ENCODE measurements at places on chromosomes 13 and 19.

DNA sequence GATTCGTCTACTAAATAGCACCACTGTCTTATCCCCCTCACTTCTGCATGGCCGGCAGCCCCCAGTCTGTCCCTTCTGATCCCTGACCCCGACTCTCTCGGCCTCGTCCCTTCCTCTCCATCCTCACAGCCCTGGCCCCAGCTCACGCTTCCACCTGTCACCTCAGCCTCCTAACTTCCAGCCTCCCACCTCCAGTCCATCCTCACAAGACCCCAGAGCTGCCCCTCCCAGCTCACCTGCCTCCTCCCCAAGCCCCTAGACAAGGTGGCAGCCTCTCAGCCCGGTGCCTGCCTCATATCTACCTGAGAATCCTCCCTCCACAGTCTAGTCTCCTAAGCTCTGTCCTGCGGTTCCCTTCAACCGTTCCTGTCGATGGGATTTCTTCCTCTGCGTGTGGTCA, 10.0 kb downstream of the KCNC3 start:
- DNase-seq: no peak

DNA sequence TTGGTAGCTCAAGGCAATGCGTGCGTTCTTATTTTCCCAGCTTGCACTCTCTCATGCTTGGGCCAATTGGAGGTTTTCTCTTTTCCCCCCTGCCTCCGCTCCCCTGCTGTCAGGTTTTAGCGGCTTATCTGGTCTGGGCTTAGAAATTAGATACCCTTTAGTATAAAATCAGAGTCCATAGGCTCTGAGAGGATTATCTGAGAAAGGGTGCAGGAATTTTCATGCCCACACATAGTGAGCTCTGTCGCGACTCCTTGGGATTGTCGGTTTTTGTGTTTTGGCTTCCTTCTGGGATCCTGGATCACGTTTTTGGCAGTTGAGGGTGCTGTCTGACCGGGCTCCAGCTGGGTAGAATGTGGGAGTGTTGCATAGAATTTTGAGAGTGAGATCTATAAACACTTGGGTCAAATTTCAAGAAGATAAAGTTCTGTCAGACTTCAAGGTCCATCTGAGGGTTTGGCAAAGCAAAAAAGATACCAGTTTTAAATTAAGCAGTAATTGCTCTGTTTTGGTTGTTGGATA, 12.4 kb downstream of the CHAF1A start:
- no peak for DNase-seq

DNA sequence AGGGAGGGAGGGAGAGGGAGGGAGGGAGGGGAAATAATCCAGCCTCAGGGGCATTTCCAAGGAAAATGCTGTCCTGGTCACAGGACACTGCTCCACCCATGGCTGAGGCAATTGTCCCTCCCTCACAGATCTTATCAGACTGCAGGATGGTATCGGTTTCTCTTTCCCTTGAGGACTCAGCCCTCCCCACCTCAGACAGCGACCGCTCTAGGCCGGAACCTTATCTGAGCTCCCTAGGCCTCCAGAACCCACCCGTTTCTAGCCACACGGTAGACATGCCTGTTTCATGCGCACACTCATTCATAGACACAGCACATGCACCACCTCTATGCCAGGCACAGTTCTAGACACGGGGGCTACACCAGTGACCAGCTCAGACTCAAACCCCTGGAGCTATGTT, 10.0 kb upstream of the IZUMO2 start:
- no peak for DNase-seq

- DNase-seq: no peak
Observed at GRCh38 chr13:111917086-111917485, 149.9 kb upstream of the SOX1 start.

GRCh38 chr13:29594710-29595379, 643 bp downstream of the SLC7A1 start:
- DNase-seq: peak; percentile 69

DNA sequence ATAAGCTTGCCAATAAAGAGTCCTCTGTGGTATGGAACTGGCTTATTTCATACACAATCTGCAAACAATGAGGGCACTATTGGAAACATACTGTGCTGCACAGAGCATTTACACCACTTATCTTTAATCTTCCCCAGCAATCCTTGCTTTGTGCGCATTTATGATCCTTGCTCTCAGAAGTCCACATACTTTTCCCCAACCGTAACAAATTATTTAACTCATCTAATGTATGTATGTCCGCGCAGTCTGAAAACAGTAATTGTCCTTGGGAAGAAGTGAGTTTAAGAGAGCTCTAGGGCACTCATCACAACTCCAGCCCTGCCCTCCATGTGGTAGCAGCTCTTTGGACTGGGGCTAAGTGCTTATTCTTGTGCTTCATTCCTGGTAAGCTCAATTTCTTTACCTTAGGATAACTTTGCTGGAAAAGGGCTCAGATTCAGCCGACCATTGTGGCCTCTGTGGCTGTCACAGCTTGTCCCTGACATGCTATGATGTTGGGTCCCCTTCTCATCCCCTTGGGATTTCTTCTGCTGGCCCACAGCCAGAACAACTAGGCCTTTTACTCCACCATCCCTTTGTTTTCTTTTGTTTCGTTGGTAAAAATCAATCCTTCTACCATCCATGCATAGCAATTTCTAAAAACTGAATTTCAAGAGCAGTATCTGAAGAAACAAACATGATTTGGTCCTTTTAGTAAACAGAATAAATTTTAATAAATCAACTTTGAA, 152.7 kb downstream of the TNFRSF19 start:
- no peak for DNase-seq

- DNase-seq: no peak
Observed at GRCh38 chr13:98510156-98510509, 66.8 kb downstream of the STK24 start.

DNA sequence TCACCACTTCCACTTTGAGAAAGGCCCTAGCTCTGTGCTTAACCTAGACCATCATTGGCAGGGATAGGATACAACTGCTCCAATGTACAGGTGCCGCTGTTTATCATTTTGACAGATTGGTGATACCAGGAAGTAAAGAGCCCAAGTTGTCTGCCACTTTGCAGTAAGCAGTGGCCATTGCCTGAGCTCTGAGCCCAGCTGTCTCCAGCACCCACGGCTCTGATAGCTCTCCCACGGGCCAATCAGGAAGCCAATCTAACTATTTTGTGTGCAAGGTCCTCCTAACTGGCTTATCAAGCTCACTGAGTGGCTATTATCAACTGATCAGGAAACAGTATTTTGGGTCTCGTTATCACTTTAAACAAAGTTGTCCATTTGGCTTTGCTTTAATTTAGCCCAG, 181.1 kb downstream of the DCT start:
- DNase-seq: no peak

GRCh38 chr13:33050161-33050560, 33.9 kb downstream of the KL start:
- no peak for DNase-seq

DNA sequence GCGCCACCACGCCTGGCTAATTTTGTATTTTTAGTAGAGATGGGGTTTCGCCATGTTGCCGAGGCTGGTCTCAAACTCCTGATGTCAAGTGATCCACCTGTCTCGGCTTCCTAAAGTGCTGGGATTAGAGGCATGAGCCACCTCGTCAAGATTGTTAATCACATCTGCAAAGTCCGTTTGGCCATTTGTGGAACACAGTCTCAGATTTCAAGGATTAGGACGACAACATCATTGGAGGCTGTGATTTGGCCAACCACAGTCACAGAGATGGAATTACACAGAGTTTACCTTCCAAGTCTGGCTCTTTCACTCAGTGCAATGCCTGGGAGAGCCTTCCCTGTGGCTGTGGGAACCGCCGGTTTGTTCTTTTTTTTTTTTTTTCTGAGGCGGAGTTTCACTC, 17.8 kb downstream of the SULT2B1 start:
- no peak for DNase-seq

DNA sequence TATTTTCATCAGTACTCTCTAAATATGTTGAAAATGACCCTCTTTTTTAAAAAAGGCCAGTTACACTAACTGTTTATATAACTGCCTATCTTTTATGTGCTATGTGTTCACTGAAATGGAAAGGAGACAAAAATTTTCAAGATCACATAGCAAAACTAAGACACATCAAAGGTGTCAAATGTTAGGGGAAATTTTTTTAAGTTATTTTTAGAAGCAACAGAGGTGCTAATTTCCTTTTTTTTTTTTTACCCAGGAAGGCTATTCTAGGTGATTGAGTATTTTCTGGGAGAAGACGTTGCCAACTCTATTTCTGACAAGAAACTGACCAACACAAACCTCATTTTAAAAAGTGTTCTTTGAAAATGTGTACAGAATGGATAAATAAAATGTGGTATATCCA, 45.7 kb downstream of the ELF1 start:
- no peak for DNase-seq

GRCh38 chr19:48290401-48290770, 20.5 kb downstream of the ZNF114 start:
- no peak for DNase-seq

DNA sequence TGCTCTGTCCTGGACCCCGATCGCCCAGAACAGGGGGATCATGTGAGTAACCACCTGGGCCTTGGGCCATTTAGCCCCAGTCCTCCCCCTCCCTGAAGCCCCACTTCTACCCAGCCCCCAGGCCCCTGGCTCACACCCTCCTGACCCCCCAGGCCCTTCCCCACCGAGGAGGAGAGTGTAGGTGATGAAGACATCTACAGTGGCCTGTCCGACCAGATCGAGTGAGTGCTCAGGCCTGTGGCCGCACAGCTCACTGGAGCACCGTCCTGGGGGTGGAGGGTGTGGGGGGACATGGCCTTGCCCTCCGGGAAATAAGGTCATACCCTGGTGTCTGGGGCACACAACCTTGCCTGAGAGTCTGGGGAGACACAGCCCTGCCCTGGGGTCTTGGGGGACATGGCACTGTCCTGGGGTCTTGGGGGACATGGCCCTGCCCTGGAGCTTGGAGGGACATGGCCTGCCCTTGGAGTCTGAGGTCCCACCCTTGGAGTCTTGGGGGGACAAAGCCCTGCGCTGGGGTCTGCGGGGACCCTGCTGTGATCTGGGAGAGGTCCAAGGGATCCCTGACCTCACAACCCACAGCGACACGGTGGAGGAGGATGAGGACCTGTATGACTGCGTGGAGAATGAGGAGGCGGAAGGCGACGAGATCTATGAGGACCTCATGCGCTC, 49.3 kb downstream of the VAV1 start:
- no peak for DNase-seq

GRCh38 chr19:35379992-35380391, 9.1 kb downstream of the GPR42 start:
- no peak for DNase-seq

GRCh38 chr13:53691417-53691816, 662.8 kb downstream of the OLFM4 start:
- no peak for DNase-seq

DNA sequence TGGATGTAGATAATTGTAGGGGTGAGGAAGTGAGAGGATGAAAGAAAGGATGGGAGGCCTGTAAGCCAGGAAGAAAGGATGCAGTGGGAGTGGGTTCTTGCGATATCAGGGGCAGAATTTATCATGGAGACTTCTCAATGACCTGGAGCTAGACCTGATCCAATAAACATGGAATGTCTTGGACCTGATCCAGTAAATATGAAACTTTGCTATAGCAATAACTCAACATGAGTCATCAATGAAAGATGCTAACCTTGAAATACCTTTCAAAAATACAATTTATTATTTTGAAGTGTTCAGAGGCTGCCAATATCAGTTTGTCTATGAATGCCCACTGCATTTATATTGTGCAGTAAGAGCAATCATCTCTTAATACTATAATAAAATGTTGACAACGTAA, 279.5 kb downstream of the POU4F1 start:
- DNase-seq: no peak
